ENCODE measurements at places on chromosomes 4 and X. TPM values are rescaled to one million over a fixed set of nuclear protein-coding genes. Genes with fewer than 3 reads are reported as not detected.

GRCh38 chrX:69618803-69619202, 2.9 kb downstream of the EDA start:
- DNase-seq: no peak

- no peak for DNase-seq
Measured at GRCh38 chrX:5155301-5155700, 1073.4 kb downstream of the NLGN4X start.

DNA sequence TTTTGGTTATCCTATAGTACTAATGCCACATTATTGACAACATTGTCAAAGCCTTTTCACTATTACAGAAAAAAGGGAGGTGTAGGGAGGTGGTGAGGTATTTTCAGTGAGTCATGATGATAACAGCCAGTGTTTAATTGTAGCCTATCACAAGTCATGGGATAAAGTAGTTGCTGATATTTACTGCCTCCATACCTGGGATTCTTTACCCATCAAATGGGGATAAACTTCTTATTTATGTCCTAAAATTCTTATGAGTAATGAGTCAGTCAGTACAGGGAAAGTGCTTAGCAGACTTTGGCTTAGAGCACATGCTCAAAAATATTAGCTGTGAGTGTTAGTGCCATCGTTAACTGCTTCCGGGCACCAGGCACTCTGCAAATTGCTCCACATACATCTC, 25.7 kb downstream of the ADGRG2 start:
- DNase-seq: no peak

GRCh38 chrX:136034668-136035067, 49.4 kb downstream of the SLC9A6 start:
- DNase-seq: no peak

GRCh38 chr4:78325271-78326157, 226.1 kb upstream of the ANXA3 start:
- no peak for DNase-seq

- no peak for DNase-seq
Measured at GRCh38 chr4:79288185-79288584, 37.7 kb downstream of the NAA11 start.

DNA sequence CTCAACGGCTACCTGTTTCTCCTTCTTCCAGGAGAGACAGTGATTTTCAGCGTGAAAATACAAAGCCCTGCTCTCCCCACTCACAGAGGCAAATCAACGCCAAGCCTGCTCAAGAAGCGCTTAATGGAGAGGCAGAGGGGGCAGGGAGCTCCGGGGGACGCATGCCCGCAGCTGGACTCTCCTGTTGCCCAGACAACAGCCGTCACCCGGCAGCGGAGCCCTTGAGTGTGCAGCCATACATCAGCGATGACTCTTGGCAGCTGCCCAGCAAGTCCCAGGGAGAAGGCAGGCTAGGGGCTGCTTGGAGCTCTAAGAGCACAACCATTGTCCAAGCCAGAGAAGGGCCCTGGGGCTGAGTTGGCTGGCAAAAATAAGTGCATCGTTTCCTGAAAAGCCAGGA, 71.0 kb upstream of the AFAP1 start:
- DNase-seq: no peak

GRCh38 chr4:185341377-185341776, 54.3 kb downstream of the LRP2BP start:
- DNase-seq: no peak

DNA sequence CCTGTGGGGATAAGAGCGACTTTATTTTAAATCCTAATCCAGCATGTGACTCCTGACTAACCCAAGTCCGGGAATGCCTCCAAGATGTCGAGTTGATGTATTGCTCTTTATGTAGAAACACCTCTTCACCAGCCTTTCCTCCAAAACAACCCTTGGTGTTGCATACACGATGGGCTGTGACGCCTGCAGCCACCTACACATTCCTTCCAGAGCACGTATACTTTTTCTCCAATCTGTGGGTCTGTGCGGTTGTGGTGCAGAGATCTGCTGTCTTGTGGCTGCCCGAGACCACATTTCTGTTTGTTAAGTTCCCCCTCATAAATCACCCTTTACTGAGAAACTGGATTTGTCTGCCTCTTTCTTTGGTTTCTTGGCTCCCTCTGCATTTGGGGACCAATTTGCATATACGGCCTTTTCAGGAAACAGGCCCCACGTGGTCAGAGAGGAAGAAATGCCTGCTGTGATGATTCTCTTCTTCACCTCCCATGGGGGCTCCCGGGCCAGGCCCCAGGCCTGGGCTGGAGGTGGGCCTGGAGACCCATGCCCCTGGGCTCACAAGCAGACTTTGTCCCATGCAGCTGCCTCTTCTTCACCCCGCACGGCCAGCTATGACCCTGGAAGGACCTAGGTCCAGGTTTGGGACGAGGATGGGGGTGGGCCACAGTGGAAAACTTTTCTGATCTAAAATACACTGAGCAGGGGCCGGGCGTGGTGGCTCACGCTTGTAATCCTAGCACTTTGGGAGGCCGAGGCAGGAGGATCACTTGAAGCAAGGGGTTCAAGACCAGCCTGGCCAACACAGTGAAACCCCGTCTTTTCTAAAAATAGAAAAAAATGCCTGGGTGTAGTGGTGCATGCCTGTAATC, 21.4 kb upstream of the AFAP1 start:
- DNase-seq: peak; percentile 64

DNA sequence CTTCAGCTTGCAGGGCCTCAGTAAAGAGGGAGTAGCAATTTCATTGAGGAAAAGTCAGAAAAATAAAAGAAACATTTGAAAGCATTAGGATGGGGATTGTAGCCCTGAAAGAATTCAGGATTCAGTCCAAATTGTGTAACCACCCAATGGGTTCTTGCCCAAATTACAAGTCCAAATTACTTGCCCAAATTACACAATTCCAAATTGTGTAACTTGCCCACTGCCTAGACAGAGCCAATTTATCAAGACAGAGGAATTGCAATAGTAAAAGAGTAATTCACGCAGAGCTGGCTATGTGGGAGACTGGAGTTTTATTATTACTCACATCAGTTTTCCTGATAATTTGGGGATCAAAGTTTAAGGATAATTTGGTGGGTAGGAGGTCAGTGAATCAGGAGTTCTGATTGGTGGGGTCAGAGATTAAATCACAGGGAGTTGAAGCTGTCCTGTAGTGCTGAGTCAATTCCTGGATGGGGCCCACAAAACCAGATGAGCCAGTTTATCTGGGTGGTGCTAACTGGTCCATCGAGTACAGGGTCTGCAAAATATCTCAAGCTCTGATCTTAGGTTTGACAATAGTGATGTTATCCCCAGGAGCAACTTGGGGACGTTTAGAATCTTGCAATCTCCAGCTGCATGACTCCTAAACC, 18.1 kb upstream of the PAGE5 start:
- DNase-seq: no peak

DNA sequence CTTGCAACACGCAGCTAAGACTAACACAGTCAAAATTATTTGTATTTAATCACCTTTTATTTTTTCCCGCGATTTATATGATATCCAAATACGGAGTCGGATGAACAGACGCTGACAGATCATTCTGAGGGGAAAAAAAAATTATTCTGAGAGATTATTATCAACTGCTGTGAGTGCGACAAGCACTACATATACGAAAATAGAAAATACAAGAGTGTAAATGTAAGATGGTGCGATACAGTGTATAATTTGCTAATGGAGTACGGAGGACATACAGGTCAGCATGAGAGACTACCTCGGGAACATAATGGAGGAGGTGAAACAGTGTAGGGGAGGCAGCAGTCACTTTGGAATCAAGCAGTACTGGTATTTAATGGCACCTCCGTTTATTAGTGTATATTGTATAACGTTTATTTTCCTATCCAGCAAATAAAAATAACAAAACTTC, 2.8 kb upstream of the LIN54 start:
- DNase-seq: no peak

GRCh38 chr4:110615353-110616237, 7.3 kb downstream of the PITX2 start:
- DNase-seq: no peak

DNA sequence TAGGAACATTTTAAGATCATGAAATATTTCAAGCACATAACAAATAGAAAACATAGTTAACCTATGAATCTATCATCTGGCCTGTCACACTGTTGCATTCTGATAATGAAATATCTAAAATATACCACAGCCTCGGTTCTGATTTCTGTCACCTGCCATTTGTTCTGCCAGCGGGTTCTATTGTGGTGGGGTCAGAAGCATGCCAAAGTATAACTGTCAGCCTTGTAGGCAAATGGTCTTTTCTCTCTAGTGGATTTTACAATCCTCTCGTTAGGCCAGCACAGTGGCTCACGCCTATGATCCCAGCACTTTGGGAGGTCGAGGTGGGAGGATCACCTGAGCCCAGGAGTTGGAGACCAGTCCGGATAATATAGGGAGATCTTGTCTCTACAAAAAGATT, 47.9 kb downstream of the HTRA3 start:
- peak; percentile 24 for DNase-seq

DNA sequence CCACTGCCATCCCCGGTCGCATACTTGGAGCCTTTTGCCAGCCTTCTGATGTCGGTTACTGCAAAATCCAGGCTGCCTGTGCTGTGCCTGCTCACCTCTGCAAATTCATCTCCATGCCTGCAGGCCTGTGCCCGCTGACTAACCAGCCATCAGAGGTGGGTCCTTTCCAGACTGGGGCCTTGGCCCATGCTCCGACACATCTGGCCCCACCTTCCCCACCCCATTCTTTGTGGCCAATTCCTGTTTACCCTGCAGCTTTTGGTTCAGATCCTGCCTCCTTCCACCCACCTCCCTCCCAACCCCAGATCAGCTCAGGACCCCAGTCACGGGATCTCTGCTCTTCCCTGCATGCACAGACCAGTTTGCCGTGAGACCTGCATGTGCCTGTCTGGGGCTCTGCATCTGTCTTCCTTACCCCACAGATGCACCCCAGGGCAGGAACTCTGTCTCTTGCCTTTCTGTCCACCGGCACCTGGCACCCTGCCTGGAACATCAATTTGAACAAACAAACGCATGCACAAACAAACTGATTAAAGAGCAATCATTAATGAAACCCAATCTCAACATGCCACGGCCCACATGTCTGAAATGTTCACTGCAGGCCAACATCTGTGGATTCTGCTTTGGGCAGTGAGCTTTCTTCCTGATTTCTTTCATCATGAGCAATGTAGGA, 112.8 kb upstream of the PSAPL1 start:
- no peak for DNase-seq

GRCh38 chr4:61212788-61213187, 12.7 kb downstream of the ADGRL3 start:
- DNase-seq: no peak

GRCh38 chr4:105520819-105521790, 31.3 kb upstream of the ARHGEF38 start:
- DNase-seq: no peak

- DNase-seq: no peak
Measured at GRCh38 chr4:70533211-70533610, 14.8 kb downstream of the AMTN start.

- DNase-seq: no peak
Measured at GRCh38 chr4:184932343-184932742, 85.9 kb upstream of the HELT start.

- DNase-seq: peak; percentile 34
Measured at GRCh38 chr4:4848540-4848939, 10.9 kb upstream of the MSX1 start.

The TLR2 gene
- total RNA-seq: 52.4 TPM

The DCAF12L1 gene
- not detected for total RNA-seq

The TEC gene
- total RNA-seq: 5.4 TPM

The NAP1L2 gene
- 2.6 TPM for total RNA-seq

The ENAM gene
- not detected for total RNA-seq

The EPGN gene
- 2.0 TPM for total RNA-seq
